Thymus (tissue), 14 donors: ENCODE measurements at places on chromosomes 6 and 20.

DNA sequence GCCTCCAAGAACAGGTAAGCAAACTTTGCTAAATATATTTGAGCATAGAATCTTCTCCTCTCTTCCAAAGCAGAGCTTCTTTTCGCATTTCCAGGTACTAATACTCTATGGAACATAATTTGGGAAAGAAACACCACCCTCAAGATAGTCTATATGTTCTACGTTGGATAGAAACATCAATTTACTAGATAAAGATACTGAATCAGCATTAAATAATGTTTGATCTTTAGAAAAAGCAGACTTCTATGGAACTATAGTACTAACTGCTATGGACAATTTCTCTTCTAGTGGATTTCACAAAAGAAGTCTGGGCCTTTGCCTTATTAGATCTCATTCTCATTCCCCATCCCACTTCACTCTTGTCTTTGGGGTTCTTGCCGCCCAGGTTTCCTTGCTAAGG lies 103.0 kb downstream of the CDK19 start:
- no peak for DNase-seq

DNA sequence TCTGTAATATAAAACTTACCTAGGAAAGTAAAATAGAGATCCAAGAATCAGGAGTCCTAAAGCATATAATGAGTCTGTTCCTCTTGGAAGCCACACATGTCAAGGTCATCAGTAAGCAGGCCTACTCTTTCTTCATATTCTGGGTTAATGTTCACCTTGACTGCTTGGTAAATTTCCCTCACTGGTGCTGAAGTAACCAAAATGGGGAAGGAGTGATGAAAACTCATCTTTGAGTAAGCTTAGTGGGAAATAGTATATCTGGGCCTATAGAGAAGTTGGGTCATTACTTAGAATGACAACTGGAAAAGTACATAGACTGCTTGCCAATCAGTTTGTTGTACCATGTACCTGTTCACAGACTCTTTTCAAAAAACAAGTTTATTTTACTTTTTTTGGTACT lies 6.6 kb downstream of the TSPYL4 start:
- DNase-seq = no peak

DNA sequence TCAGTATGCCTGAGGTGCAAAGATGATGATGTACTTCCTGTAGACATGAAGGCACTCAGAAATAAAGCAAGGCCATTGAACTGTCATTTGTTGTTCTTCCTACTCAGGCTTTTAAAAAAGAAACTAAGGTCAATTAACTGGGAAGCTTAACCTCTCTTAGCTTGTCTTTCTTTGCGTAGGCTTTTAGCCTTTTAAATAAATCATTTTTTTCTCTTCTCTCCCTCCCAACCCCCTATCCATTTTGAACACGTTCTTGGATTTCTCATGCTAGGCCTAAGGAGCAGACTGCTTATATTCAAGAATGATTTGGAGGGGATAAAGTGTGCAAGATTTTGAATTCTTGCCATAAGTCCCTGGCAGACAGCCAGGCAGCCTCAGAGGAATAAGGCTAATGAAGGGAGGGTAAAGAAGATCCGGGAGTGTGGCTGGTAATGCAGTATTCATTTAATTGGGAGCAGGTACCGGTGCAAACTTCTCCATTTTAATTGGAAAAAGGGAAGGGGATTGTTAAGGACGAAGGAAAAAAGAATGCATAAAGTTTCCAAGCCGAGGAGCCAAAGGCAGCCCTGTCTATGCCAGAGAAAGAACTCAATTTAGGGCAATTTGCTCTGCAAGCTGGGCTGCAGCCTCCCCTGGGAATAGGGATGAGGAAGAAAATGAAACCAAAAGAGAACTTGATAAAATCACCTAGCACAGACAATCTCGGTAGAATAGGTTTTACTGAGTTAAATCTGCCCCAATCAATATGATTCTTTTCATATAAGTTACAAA lies 343.8 kb upstream of the MMS22L start:
- DNase-seq = no peak

DNA sequence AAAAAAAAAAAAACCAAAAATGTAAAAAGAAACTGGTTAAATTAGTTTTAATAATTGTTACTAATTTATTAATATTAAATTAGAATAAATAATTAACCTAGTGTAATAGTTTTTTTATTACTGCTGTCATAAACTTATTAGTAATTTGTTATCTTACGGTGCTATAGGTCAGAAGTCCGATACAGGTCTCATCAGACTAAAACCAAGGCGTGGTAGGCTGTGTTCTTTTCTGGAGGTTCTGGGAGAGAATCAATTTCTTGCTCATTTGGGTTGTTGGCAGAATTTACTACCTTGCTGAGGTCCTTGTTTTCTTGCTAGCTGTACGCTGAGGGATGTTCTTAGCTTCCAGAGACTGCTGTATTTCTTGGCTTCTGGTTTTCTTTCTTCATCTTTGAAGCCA lies 85.9 kb upstream of the RNF24 start:
- no peak for DNase-seq

- no peak for DNase-seq
These were observed 215.4 kb downstream of the HDGFL1 start for GRCh38 chr6:22784601-22785410.

GRCh38 chr20:6277661-6278240 lies 154.9 kb upstream of the FERMT1 start:
- DNase-seq = no peak

- DNase-seq = no peak
These were observed 78.6 kb upstream of the AKAP12 start for GRCh38 chr6:151160929-151161757.

- no peak for DNase-seq
These were observed 448.0 kb downstream of the TENT5A start for GRCh38 chr6:81304466-81304865.

GRCh38 chr6:37700620-37700973 lies 2.9 kb upstream of the MDGA1 start:
- no peak for DNase-seq

GRCh38 chr6:11848852-11849731 lies 70.5 kb upstream of the ADTRP start:
- no peak for DNase-seq

- DNase-seq = no peak
These were observed 3.1 kb downstream of the HM13 start for GRCh38 chr20:31517373-31517772.
